Kidney epithelial cell (primary cell): ENCODE measurements at places on chromosomes 16 and 17. TPM values are rescaled to one million over a fixed set of nuclear protein-coding genes. Genes with fewer than 3 reads are reported as not detected.

NGFR gene
- 0.04 TPM in 1 of 2 replicates, not detected in the other for total RNA-seq

ACSM2A gene
- not detected in 2 replicates for total RNA-seq

CRYBA1 gene
- total RNA-seq = not detected in 2 replicates

CTRL gene
- 5.5 TPM in 1 of 2 replicates, not detected in the other for total RNA-seq

PPY gene
- not detected in 2 replicates for total RNA-seq

SPN gene
- 0.27 and 1.0 TPM in 2 replicates for total RNA-seq

KRTAP17-1 gene
- total RNA-seq = not detected in 2 replicates

AXIN2 gene
- total RNA-seq = 1.8 and 2.4 TPM in 2 replicates

GJC1 gene
- total RNA-seq = 25.7 and 36.9 TPM in 2 replicates

ABCA6 gene
- 0.04 and 0.14 TPM in 2 replicates for total RNA-seq

ADAM11 gene
- 0.21 and 1.6 TPM in 2 replicates for total RNA-seq
